ENCODE measurements at places on chromosomes 4 and X. TPM values are rescaled to one million over a fixed set of nuclear protein-coding genes. Genes with fewer than 3 reads are reported as not detected.

DNA sequence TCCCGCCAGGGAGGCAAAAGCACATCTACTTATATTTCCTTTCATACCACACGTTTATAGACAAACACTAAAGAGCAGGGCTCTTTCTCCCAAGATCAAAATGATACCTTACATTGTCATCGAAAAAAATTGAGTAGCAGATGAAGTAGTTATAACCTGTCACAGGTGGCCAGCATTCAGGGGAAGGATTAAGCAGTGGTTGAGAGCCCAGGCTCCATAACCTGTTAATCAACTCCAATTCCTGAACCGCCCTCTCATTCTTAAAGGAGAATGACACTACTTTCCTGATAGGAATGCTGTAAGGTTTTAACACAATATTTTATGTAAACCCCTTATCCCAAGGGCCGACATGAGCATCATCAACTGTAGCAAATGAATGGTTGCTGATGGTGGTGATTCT is 268.9 kb upstream of the KCNIP4 start:
- no peak for DNase-seq
- H3K4me3 ChIP-seq: no peak overlapping the region
- H3K27ac ChIP-seq: no peak overlapping the region
- H3K27me3 ChIP-seq: no peaks in the 10 kb centered on the region

GATB gene
- 20.8 TPM for total RNA-seq

- H3K4me3 ChIP-seq: no peak overlapping the region
- no peaks in the 10 kb centered on the region for H3K4me1 ChIP-seq
- H3K27me3 ChIP-seq: no peaks in the 10 kb centered on the region
- no peak for DNase-seq
Observed at GRCh38 chr4:179124957-179125356, 1682.7 kb upstream of the AGA start.

DNA sequence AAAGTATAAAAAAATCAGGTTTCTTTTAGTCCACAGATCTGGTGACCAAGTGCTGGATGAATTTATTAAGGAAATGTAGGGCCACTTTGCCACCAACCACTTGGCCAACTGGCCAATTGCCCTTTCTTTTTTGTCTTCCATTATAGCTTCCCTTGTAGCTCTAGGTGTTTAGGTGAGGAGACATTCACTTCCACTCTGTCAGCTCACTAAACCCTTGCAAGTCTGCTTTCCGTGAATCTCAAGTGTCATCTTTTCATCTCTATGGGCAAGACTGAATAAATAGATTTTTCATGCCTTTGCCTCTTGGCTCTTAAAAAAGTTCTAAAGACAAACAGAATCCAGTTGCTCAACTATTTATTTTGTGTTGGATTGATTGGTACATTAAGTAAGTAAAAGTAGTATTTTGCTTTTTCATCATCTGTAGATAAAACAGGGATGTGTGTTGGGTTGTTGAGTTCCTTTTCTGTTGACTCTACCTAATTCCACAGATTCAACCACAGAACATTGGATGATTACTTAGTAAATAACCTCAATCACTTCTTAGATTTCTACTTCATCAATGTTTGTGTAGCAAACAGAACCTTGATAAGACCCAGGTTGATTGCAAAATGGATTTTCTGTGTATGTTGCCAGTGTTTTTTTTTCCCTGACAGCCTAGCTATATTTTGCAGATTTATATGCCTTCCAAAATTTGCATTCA is 68.1 kb upstream of the GRXCR1 start:
- H3K4me1 ChIP-seq: no peaks in the 10 kb centered on the region
- H3K27ac ChIP-seq: no peak overlapping the region
- no peak overlapping the region for H3K4me3 ChIP-seq
- DNase-seq: no peak
- no peaks in the 10 kb centered on the region for H3K27me3 ChIP-seq

PDZD11 gene
- total RNA-seq: 47.4 TPM
